MCF 10A (cell line): ENCODE measurements at places on chromosomes 12 and 14.

- DNase-seq, result peak; percentile 31
Observed at GRCh38 chr14:70887207-70887681, 20.0 kb upstream of the PCNX1 start.

DNA sequence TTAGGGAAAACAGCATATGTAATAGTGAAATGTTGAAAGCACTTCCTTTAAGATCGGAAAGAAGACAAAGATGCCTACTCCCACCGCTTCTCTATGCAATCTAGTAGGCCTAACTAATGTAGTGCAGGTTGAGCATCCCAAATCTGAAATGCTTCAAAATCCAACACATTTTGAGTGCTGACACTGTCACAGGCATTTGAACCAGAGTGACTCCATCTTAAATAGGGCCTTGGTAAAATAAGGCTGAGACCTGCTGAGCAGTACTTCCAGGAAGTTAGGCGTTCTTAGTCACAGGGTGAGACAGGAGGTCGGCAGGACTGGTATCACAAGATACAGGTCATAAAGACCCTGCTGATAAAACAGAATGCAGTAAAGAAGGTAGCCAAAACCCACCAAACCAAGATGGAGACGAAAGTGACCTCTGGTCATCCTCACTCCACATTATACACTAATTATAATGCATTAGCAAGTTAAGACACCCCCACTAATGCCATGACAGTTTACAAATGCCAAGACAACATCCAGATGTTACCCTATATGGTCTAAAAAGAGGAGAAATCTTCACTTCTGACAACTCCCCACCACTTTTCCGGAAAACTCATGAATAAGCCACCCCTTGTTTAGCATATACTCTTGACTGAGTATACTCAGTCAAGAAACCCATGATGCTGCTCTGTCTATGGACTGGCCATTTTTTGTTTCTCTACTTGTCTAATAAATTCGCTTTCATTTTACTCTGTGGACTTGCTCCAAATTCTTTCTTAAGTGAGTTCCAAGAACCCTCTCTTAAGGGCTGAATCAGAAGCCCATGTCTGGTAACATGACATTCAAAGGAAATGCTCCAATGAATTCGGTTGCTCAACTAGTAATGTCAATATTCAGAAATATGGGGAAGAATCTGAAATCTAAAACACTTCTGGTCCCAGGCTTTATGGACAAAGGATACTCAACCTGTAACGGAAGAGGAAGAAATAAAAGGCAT is 47.1 kb upstream of the MTERF2 start:
- no peak for DNase-seq

- DNase-seq, result peak; percentile 89
Observed at GRCh38 chr12:6278439-6279255, 31.8 kb upstream of the PLEKHG6 start.

GRCh38 chr12:2290091-2290490 is 237.3 kb downstream of the CACNA1C start:
- DNase-seq, result no peak

DNA sequence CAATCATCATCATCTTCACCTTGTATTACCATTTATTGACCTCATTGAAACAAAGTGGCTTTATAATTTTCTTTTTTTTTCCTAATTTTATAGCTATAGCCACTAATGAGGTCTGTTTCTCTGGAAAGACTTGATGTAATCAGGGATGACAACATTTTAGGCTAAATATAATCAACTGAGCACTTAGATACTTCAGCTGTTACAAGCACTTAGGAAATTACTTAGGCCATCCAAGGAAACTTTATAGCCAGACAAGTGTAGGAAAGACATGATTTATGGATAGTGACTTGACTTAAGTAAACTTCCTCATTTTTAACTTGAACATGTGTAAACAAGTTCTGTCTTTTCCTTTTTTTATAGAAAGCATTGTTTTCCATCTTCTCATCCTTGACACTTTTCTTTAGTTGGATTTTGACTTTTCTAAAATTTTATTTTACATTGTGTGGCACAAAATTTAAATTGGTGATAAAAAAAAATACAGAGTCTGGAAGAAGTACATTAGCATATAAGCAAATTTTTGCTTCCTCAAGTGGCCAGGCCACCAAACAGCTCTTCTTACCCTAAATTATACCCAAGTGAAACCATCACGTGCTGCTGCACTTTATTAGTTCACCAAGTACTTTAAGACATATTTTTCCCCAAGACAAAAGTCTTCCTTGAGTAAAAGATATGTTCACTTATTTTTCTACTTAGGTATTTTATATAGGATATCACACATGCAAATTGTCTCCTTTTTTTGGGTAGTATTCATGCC is 15.1 kb downstream of the CPNE8 start:
- DNase-seq, result no peak
